Caco-2 (cell line): ENCODE measurements at places on chromosomes 6 and 20. TPM values are rescaled to one million over a fixed set of nuclear protein-coding genes. Genes with fewer than 3 reads are reported as not detected.
A peak's percentile ranks its signal among the peaks of the same experiment; 100 is the strongest.

GRCh38 chr20:61557621-61558020 lies 305.6 kb downstream of the CDH4 start:
- no peak for DNase-seq

DNA sequence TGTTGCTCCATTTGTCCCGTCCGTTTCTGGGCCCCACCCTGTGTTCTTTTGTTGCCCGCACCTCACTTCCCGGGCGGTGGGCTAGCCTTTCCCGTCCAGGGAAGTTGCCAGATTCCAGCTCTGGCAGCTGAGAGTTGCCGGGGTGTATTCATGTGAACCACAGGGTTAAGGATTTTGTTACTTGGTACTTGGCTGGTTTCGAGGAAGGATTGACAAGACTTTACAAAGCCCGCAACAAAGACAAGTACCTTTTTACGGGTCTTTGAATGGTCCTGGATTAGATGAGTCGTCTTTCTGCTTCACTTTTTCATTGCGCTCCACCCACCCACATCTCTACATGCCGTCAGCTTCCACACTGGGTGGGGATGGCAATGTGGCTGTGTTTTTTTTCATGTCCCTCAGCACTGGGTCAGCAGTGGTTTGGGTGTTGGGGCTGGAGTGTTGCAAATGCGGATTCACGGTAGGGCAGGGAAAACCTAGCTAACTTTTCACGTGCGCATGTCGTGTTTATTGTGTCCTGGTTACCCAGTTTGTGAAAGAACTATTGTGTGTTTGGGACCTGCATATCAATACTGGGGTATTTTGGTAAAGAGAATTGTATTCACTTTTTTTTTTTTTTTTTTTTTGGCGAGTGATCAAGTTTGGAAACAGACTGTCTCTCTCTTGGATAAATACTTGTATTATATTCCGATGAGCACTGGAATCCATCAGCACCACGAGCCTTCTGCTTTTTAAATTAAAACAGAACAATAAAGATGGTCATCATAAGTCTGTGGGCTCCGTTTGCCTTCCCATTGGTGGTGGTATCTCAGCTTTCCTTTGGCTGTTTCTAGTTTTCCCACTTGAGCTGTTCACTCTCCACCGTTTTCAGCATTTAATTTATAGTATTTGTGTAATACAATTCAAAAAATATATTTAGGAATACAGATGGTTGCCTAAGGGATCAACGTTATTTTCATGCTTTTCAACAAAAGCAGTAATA lies 1.2 kb downstream of the DUSP22 start:
- DNase-seq = no peak

DNA sequence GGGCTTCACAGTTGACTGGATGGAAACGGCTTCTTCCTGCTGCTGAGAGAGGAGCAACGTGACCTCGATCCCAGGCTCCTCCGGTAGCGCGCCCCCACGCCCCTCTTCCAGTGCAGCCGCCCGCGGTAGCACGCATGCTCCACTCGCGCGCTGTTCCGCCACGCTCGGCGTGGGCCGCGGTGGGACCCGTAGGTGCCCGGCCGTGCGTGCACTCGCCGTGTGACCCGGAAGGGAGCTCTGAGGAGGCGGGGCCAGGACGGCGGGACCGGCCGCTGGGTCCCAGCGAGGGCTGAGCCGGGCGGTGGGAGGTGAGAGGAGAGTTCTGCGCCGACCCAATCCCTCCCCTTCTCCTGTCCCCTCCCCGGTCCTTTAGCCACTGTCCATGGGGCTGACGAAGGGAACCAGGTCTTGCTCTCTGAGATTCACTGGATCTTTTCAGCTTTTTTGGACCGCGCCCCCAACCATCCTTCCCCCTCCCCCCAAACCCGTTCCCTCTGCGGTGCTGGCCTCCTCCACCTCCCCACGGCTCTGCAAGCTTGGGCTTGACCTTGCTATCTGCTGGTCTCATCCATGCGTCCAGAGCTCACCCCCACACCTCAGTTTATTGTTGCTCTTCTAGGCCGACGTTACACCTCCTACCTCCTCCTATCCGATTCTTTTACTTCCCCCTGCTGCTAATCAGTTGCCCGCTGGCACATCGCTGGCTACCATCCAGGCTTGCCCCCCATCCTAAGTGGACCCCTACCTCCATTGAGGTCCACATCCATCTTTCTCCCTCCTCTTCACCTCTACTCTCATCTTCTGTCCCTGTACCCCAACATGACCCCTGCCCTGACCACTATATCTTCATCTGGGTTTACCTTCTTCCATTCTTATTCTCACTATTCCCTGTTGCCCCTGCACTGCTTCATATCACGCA lies at the start of gene CUL9:
Gene CUL9, plus strand, starts transcription at position 255 of the 919 bp plus-strand sequence. CDS start 2,115 bp downstream, outside the sequence.
- DNase-seq = peak; percentile 83

DNA sequence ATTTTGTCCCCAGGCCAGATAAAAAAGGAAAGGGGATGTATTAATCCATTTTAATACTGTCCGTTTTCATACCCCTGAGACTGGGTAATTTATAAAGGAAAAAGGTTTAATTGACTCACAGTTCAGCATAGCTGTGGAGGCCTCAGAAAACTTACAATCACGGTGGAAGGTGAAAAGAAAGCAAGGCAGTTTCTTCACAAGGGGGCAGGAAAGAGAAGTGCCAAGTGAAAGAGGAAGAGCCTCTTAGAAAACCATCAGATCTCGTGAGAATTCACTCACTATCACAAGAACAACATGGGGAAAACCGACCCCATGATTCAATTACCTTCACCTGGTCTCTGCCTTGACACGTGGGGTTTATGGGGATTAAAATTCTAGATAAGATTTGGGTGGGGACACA lies 152.5 kb downstream of the IBTK start:
- DNase-seq = no peak

The RBPJL gene
- total RNA-seq = not detected in 2 replicates

The PKIB gene
- 18.6 and 18.8 TPM in 2 replicates for total RNA-seq

DNA sequence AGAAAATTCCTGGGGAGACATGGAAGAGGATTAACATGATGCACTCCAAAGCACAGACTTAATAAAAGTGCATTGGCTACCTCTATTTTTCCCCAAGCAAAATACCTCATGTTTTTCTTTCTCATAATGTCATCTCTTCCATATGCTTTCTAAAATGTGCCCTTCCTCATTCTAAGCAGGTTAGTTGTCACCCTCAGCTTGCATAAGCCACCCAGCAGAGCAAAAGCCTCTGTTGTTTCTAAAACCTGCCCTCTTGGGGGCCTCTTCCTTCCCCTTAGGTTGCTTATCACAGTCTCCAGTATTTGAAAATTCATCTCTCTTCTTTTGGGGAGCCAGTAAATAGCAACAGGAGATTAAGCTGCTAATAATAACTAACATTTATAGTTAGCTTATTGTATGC lies 183.6 kb upstream of the FLRT3 start:
- DNase-seq = no peak

The CDH22 gene
- 0.11 TPM in 1 of 2 replicates, not detected in the other for total RNA-seq

The ISM1 gene
- total RNA-seq = 1.8 and 2.4 TPM in 2 replicates

DNA sequence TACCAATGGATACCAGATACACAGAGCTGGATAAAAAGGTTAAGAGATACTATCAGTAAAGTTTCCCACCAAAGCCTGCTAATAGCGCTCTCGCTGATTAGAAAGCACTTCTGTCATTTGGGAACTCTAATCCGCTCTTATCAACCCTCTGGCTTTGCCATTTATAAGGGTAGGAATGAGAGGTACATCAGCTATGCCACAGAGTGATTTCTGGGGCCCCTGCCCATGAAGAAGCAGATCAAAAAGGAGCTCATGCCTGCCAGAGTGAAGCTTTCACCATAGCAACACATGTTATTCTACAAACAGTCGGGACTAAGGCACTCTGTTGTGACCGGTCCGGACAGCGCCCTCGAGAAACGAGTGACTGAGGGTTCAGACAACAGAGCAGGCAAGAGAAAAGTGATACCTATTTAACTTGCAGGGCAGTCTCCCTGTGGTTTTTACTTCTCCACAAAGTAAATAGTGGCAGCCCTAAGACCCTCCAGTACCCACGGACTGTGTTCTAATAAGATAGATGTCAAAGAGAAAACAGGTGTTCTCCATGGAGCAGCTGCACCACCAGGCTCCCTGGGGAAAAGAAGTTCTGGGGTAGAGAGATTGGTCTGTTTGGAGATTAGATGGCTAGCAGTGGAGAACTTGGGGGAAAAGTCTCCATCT lies 5.6 kb downstream of the TRAM2 start:
- DNase-seq = no peak

GRCh38 chr6:138529478-138529877 lies 30.2 kb upstream of the NHSL1 start:
- no peak for DNase-seq

The AP5S1 gene
- 14.9 and 17.3 TPM in 2 replicates for total RNA-seq

The DLL1 gene
- total RNA-seq = 6.6 and 8.1 TPM in 2 replicates

DNA sequence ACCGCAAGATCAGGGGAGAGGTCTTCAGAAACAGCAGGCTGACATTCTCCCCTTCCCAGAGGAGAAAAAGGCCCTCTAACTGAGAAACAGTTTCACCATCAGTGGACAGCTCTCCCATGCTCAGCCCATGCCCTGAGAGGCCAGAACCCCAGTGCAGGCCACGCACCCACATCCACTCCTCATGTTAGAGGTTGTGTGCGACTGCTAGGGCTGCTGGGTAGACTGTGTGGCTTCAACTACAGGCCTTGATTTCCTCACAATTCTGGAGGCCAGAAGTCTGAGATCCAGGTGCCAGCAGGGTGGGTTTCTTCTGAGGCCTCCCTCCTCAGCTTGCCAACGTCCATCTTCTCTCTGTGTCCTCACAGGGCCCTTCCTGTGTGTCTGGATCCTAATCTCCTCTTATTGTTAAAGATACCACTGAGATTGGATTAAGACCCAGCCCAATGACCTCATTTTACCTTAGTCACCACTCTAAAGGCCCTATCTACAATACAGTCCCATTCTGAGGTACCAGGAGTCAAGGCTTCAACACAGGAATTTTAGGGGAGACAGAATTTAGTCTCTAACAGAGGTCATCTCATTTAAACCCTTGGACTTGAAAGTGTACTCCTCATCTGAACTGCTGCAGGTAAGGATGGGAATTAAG lies 67.7 kb upstream of the CD93 start:
- DNase-seq = no peak

- DNase-seq = no peak
These were observed 47.2 kb downstream of the QKI start for GRCh38 chr6:163461696-163462095.

- DNase-seq = no peak
These were observed 4.5 kb downstream of the IDH3B start for GRCh38 chr20:2659547-2659946.

The ASIP gene
- total RNA-seq = not detected in 2 replicates

The LPA gene
- total RNA-seq = not detected in 2 replicates

DNA sequence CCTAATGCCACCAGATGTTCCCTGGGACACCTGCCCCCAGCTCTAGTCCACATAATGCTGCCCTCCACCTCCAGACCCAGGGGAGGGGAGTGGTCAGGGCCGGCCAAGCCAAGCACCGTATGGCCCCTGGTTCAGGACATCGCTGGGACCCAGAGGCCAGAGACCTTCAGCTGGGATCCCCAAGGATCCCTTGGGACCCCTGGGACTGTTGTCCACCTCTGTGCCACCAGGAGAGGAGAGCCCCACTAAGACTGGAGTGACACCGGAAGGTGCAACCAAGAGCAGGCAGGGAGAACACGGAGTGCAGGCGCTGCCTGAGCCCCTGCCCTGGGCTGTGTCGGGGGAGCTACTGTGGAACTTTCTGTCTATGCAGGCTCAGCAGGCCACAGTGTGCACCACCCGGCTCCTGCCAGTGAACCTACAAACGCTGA lies 43.6 kb downstream of the CTCFL start:
- DNase-seq = peak; percentile 32

The FGD2 gene
- not detected in 2 replicates for total RNA-seq

DNA sequence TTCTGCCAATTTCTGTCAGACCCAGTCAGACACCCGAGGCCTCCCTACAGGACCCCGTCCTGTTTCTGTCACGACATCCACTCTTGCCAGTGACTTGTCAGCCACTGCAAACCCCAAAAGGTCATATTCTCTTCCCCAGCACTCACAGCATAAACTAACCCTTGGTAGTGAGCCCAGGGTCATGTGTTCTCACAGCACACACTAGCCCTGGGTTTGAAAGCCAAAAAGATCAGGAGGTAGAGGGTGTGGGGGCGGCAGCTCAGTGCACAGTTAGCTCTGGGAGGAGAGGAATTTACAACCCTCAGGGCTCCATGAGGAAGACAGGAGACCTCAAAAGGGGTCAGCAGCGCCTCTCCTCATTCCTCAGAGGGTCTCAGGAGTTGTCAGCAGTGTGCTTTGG lies 9.9 kb upstream of the SNX9 start:
- no peak for DNase-seq

DNA sequence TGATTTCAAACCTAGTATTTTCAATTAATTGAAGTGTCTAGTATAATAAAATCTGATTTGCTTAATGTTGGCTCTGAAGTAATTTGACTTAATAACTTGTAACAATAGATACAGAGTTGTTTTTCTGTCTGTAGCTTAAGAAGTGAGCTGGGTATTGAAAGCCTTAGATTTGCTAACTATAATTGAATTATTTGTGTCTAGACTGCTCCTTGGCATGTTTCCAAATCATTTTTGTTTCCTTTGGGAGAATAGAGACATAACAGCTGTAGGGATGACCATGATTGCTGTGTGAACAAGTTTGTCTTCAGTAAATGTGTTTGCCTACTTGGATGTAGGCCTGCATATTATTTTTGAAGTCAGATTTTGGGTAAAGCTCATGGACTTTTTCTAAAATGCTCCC lies 115.4 kb downstream of the SCAF8 start:
- DNase-seq = no peak
